Caki2 (cell line): ENCODE measurements at places on chromosomes 11 and 22. TPM values are rescaled to one million over a fixed set of nuclear protein-coding genes. Genes with fewer than 3 reads are reported as not detected.

PAX6 gene
- total RNA-seq = 0.27 and 4.7 TPM in 2 replicates

DNA sequence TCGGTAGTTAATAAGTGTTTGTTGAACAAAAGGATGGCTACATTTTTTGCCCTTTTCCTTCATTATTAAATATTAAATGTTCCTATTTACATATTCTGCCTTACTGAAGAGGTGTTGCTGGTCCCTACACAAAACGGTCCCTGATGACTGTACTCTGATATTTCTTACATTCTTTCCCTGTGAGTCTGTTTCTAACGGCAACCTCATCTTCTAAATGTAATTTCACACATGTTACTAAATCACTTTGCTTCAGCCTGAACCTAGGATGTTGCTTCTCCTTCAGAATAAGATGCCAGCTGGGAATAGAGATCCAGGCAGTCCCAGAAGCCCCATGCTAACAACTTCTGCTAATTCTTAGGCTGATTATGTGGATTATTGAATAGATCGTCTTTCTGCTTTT, 50.3 kb downstream of the SPON1 start:
- no peak for DNase-seq

- DNase-seq = no peak
Measured at GRCh38 chr22:32661737-32662586, 139.5 kb upstream of the TIMP3 start.

- no peak for DNase-seq
Measured at GRCh38 chr11:47848700-47849155, 578 bp upstream of the NUP160 start.

- DNase-seq = no peak
Measured at GRCh38 chr11:18633256-18634139, 644 bp downstream of the SPTY2D1 start.

DNA sequence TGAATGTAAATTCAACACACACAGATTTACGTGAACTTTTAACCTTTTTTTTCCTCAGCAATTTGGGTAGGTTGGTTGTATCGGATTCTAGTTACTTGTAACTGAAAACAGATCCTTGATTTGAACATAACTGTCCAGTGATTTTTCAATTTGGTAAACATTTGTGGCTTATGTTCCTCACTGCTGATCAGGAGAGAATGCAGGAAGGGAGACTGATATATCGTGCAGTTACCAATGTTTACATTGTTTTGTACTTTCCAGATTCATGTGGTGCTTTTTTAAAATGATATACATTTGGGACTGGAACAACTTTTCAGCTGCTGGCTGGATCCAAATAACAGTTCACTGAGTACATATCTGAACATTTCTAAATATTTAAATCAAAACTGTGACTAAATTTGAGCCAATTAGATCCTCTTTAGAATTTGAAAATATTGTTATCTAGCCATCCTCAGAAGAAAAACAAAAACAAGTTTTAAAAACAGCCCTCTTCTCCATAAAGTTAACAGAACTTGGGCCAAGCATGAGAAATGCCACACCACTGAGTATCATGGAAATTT, 84.3 kb upstream of the MTMR2 start:
- no peak for DNase-seq

GRCh38 chr11:113168354-113169342, 145.7 kb upstream of the TTC12 start:
- DNase-seq = no peak
